AG08396 (cell line): ENCODE measurements at places on chromosomes 12 and 14.

- DNase-seq, result no peak
Observed at GRCh38 chr12:69620921-69621320, 10.2 kb upstream of the LRRC10 start.

- DNase-seq, result no peak
Observed at GRCh38 chr12:94445662-94446061, 14.0 kb downstream of the CEP83 start.

DNA sequence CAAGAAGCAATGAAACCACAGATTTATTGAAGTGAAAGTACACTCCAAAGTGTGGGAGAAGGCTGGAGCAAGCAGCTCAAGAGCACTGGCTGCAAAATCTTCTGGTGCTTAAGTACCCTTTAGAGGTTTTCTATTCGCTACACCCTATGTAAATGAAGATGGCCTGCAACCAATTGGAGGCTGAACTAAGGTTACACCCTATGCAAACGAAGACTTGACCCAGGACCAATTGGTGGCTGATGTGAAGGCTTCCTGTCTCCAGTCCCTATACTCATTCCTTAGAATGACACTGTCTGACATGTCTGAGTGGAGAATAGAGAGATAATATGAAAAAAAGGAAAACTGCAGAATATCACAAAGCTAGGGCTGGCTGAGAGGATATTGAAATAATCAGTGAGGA, 57.2 kb downstream of the ALG10B start:
- no peak for DNase-seq

- DNase-seq, result no peak
Observed at GRCh38 chr12:102483466-102483865, 3.1 kb upstream of the IGF1 start.

- DNase-seq, result no peak
Observed at GRCh38 chr12:44077294-44077693, 241.4 kb downstream of the TMEM117 start.

DNA sequence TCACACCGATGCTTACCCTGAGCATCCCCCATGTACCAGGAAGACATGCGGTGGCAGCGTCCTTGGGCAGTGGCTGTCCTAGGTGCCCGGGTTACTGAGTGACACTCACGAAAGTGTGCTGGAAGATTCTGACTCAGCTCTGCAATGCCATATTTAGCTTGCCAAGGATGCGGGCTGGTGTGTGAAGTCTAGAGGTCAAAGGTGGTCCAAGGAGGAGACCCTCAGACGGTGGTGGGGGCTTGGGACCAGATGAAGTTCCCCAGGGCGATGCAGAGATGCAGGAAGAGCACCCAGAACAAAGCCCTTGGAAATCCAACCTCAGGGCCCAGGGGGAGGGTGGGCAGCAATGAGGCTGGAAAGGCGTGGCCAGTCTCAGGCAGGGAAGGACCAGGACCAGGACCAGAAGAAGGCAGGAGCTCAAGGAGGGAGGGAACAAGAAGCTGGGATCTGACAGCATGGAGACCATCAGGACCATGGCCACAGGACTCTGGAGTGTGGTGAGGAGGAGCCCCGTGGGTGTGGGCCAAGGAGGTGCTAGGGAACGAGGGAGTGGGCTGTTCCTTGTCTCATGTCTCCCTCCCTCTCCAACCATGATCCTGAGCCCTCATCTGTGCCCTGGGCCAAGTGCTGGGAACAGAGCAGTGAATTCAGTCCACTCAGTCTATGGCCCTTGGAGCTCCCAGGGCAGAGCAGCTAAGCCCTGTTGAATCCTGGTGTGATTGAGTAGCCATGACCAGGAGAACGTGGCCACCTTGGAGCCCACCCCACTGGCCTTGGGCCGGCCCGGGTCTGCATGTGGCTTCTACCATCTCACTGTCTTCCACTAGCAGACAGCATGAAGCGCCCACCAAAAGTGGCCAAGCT, 310.1 kb upstream of the DIO3 start:
- no peak for DNase-seq

GRCh38 chr14:91886961-91887360, 19.6 kb upstream of the TC2N start:
- no peak for DNase-seq

- DNase-seq, result no peak
Observed at GRCh38 chr12:83470749-83471148, 784.0 kb downstream of the TMTC2 start.

DNA sequence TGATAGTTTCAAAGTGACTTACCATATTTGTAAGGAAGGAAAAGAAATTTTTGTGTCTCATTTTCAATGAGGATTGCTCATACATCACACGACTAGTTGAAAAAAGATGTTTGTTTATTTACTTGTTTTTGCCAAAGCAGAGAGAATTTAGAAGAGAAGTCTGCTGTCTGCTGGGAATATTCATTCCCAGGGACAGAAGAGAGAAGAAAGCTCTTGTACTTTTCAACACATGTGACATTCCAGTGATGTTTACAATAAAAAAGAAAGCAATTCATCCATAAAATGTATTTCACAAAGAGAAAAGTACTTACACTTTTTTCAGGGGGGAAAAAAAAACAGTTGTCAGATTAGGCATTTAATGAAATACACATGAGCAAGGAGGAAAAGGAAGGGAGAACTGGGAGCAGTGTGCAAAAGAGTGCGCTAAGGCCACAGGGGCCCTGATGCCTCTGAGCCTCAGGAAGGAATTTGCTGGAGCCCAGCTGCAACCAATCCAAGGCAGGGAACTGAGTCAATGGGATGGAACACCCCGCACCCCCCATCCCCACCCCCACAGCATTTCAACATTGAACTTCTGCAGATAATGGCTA, 115.0 kb downstream of the RPAP3 start:
- DNase-seq, result no peak

DNA sequence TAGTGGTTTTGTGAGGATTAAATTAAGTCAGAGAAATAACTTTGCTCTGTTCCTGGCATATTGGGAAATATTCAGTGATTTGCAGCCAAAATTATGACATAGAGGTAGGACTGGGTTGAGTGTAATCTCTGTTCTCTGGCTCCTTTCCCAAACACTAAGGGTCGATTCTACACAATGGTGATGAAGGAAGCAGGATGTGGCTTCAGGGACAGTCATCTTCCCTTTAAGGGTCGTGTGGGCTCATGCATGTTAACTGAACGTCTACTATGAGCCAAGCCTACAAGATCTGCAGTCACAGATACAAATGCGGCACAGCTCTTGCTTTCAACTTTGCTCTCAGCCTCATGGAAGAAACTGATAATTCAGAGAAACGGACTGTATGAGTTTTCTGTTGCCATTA, 381.6 kb downstream of the VRK1 start:
- no peak for DNase-seq

GRCh38 chr12:117098361-117099217, 627 bp downstream of the TESC start:
- DNase-seq, result no peak

DNA sequence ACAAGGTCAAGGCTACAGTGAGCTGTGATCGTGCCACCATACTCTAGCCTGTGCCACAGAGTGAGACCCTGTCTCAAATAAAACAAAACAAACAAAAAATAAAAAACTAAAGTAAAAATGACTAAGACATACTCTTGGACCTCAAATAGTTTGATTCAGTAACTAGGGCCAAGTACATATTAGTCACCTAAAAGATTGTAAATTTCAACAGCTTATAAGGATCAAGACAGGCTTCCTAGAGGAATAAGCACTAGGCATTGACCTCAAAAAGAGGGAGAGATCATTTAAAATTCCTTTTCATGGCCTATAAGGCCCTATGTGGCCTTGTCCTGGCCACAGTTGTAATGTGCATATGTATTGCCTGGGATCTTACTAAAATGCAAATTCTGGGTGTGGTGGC, 46.0 kb upstream of the CHST11 start:
- DNase-seq, result no peak

- no peak for DNase-seq
Observed at GRCh38 chr12:22743700-22744099, 118.7 kb downstream of the ETNK1 start.

DNA sequence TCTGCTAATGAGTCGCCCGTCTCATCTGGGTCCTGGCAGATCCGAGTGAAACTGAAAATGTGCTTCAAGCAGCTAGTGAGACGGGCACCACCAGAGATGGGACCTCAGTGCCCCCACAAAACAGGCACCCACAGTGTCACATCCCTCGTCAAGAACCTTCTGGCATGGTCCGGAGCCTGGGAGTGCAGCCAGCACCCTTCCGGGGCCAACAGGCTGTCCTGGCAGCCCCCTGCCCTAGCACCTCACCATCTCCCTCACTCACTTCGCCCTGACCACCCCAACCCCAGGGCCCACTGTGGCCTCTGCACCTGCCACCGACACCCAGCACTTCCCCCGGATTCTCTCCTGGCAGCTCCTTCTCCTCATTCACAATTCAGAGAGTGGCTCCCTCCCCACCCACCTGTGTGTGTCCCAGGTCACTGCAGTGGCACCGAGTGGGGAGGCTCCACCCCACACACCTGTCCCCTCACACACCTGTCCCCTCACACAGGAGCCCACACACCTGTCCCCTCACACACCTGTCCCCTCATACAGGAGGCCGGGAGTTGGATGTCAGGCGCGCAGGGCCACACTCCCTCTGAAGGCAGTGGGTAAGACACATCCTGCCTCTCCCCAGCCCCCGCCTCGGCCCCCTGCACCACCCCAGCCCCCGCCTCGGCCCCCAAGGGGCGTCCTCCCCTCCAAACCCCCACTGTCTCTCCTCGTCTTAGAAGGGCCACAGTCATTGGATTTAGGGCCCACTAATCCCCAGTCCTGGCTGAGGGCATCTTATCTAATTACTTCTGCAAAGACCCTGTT, 7.9 kb downstream of the GALNT9 start:
- no peak for DNase-seq

GRCh38 chr12:105030820-105031807, 45.0 kb downstream of the NOPCHAP1 start:
- no peak for DNase-seq

DNA sequence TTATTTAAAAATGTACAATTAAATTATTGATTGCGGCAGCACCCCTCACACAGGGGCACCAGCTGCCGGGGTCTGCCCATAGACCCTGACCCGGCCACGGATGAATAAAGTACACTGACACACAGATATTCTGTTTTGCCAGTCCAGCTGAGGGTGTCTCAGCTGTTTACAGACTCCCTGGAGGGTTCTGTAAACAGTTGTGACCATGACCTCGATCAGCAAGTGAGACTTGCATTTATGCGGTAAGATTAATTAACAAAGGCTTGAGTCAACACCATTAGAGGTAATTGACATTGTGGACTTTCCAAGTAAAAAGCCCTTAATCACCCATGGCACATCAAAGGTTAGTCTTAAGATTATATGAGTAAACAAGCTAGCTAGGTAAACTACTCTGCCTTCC, 94.3 kb downstream of the FUT8 start:
- DNase-seq, result no peak

- DNase-seq, result no peak
Observed at GRCh38 chr14:34052658-34053014, 101.8 kb upstream of the EGLN3 start.

DNA sequence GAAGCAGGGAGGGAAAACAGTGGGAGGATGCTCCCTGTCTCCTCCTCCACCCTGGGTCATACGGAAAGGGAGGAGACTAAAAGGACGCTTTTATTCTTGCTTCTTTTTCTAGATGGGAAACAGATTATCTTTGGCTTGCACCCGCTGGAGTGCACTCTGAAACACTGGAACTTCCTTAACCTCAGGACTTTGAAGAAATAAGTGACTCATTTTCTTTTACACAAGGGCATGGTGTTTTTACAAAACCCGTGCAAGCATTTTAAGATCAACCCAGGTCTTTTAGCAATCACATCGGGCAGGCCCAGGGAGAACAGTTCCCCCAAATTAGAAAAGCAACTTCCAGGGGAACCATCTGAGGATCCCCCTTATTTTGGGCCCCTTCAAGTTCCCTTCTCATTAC, 80.9 kb upstream of the TSPAN11 start:
- no peak for DNase-seq

- DNase-seq, result peak; percentile 48
Observed at GRCh38 chr12:68451261-68452077, 119.3 kb upstream of the MDM1 start.

DNA sequence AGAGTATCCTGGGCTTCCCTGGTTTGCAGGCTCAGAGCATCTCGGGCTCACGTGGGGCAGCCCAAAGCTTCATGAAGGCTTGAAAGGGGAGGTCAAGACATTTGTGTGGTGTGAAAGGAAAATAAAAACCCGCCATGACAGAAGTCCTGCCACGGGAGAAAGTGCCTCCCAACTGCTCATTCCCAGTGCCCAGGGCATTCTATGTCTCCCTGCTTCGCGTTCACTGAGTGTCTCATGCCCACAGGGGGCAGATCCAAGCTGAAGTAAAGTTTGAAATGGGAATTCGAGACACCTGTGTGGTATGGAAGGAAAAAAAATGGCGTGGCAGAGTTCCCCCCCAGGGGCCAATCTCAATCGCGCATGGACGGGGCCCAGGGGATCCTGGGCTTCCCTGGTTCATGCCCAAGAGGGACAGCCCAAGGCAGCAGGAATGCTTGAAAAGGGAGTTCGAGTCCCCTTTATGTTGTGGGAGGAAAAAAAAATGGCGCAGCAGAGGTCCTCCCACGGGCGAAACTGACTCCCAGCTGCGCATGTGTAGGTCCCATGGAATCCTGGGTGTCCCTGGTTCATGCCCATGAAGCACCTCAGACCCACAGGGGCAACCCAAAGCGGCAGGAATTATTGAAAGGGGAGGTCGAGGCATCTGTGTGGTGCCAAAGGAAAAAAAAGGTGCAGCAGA, 576.7 kb downstream of the ALG10 start:
- no peak for DNase-seq

GRCh38 chr12:106248846-106249371, 1.1 kb upstream of the CKAP4 start:
- DNase-seq, result peak; percentile 53
